ENCODE measurements at places on chromosomes 3 and 15.

- DNase-seq: no peak
Measured at GRCh38 chr3:42999632-43000031, 20.5 kb downstream of the GASK1A start.

DNA sequence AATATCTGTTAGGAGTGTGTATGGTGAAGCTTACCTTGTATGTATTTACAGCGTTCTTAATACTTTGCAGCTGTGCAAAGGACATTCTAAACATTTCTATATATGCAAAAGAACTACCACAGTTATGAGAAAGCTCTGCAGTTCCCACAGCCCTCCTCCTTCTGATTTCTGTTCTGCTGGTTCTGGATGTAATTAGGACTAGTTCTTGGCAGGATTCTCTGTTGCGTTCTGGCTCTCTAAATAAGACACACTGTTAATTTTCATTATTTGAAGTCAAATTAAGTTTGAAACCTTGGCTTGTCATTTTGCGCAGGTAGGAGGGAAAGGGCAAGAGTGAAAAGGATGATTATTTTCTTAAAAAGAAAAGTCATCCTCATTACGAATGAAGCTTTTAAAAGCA, 76.4 kb downstream of the FNDC3B start:
- DNase-seq: no peak

DNA sequence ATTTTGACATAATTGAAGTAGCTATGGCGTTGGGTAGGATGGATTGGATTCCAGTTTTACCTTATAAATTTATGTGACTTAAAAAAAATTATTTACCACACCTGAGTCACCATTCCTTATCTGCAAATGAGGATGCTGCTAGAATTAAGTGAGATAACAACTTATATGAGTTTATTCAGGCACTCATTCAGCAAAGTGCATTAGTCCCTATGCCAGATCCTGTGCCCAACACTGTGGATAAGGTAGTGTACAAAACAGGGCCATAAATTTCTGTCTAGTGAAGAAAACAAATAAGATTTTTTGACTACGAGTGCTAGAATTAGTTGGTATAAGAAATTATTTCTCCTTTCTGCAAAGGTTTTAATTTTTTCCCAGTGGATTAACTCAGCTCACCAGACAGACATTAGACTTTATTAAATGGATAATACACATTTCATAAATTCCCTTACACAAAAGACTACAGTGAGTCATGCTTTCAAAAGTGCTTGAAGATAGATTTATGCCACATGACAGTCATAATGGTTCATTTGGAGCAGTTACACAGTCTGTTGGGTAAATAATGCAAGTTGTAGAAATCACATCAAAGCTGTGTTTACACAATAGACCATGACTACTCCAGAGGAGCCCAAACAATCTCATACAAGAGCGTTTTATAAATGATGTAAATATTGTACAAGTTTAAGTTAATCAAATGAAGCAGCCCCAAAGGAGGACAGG, 129.9 kb upstream of the TGFBR2 start:
- DNase-seq: no peak

- DNase-seq: no peak
Measured at GRCh38 chr3:105304487-105304886, 62.2 kb upstream of the ALCAM start.

GRCh38 chr3:123256256-123256655, 54.5 kb downstream of the SEC22A start:
- no peak for DNase-seq

GRCh38 chr3:117746066-117746465, 1036.5 kb downstream of the TUSC7 start:
- no peak for DNase-seq

GRCh38 chr3:150583028-150583427, 20.1 kb upstream of the SELENOT start:
- no peak for DNase-seq

- DNase-seq: no peak
Measured at GRCh38 chr15:68234060-68234459, 4.5 kb upstream of the CLN6 start.

- no peak for DNase-seq
Measured at GRCh38 chr3:108527109-108527508, 16.7 kb upstream of the MYH15 start.

- DNase-seq: peak; percentile 79
Measured at GRCh38 chr15:74799856-74800558, 12.6 kb upstream of the LMAN1L start.

DNA sequence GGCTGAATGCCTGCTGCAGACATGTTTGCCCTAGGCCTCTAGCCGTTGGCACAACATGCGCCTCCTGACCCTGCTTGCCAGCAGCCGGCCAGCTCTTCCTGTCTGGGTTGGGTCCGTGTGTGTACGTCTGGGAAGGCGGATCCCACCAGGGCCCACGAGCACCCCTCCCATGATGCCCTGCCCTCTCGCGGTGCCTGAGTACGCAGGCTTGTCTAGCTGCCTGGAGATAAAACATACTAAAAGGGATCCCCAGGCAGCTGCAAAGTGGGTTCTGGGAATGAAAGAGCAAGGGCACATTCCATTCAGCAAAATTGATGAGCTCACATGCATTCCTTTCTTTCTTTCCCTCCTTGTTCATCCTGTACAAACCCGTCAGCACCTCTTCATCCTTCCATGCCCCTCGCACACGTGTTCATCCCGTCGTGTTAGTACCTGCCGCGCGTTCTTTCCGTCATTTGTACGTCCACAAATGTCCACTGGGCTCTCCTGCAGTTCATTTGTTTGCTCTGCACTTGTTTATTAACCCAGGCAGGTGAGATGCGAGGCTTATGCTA, 74.3 kb downstream of the FBLN2 start:
- no peak for DNase-seq

DNA sequence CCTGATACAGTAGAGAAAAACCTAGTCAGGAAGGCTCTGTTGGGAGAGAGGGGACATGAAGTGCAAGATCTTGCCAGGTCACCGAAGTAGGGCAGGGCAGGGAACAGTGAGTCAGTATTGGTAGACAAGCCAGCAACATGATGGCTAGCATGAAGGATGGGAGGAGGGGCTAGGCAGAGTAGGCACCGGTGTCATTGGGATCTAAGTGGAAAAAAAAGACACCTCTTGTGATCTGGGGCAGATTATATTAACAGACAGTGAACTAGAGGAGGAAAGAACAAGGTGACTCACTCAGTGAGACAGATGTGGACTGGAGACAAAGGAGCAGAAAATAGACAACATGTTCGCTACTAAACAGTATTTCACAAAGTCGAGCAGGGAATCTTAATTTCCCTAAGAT, 149.2 kb upstream of the SLC24A5 start:
- no peak for DNase-seq

DNA sequence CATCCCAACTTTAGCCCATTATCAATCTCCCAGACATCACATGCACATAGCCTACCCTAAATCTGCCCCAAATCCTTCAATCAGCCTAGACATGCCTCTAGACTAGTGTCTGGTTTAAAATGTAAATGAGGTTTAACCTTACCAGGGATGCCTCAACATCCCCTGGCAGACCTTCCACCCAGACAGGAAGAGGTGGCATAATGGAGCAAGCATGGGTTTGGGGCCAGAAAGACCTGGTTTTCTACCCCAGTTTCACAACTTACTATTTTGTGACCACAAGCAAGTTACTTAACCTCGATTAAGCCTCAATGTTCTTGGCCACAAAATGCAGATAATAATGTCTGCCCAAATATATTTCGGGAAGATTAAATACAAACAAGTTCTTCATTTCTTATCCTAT, 28.3 kb upstream of the THBS1 start:
- no peak for DNase-seq

DNA sequence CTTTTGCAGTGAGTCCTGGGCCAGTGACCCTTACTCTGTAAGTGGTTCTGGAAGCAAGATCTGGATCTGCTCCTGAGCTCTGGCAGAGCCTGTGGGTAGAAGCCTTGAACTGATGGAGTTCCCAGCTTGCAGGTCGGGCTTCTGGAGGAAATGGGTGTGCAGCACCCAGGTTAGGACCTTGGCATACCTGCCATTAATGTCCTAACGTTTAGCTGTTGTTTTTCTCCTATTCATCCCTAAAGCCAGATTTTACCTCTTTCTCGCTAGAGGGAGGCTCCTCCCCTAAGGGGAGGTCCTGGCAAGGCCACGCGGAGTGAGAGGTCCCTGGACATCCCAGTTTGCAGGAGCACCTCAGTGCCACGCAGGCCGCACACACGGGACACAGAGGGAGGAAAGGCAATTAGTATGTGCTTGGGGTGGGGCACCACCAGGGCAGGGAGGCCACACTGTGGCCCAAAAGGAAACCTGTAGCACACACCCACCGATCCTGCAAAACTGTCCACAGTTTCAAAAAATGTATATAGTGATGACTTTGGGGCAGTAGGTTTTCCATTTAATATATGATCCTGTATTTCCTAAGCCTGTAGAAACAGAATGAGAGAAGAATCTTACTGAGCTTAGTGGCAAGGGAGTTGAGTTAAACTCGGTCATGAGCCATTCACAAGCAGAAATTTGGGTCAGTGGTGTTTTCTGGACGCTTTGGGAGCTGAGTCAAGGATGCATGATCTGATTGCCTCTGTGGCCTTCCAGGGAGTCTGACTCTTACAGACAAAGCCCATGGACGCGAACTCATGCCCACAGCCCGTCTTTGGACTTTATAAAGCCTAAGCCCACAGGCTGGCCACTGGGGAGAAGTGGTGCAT, 148.7 kb downstream of the LRRK1 start:
- no peak for DNase-seq

DNA sequence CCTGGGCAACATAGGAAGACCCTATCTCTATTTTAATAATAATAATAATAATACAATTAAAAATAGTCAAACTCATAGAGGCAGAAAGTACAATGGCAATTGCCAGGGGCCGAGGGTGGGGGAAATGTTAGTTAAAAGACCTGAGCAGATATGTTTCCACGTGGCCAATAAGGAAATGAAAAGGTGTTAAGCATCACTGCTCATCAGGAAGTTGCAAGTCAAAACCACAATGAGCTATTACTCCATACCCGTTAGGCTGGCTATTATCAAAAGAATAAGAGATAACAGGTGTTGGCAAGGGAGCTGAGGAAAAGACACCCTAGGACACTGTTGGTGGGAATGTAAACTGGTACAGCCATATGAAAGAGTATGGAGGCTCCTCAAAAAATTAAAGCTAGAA, 60.4 kb upstream of the PRSS50 start:
- DNase-seq: no peak

DNA sequence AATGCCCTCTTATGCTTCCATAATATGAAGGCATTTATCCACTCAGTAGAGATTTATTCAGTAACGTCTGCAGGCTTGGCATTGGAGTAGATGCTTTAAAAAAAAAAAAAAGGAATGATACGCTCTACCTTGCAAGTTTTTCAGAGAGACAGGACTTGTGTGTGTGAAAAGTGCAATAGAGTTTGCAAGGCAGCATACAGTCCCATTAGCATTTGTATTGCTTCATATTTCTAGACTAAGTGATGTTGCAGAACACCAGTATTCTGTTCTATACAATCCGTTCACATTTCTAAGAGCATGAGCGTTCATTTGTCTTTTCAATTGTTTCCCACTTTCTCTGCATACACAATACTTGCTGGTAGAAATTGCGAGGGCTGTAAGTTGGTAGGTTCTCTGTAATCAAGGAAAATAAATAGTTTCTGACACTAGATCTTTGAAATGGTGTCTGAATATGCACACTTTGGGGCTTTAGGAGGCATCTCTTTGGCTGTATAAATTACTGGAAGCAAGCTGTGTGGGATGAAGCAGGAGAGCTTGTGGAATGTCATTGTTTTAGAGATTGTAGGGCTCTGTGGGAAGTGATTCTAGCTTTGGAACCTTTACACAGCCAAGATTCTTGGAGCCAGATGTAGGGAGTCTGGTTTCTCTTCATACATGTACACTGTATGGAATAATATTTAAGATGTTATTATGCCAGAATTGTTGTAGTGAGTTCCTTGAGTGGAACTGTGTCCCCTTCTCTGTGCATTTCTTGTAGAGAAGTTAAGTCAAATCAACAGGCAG, 262.7 kb downstream of the FEZF2 start:
- DNase-seq: no peak

DNA sequence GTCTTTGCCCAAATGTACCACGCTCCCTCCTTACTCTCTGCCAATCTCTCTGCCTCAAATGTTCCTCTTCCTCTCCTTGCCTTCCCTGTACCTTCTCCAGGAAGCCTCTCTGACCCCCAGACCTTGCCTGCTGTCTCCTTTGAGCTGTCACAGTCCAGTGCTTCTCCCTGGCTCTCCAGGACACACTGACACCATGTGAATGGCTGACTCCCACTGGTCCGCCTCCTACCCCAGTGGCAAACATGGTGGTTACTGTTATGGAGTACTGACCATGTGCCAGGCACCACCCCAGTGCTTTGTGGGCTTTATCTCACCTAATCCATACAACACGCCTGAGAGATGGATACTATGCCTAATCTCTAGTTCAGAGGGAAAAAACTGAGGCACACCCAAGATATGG, 141.9 kb downstream of the TPRA1 start:
- DNase-seq: no peak

GRCh38 chr3:107345822-107346405, 31.3 kb upstream of the CCDC54 start:
- DNase-seq: no peak

DNA sequence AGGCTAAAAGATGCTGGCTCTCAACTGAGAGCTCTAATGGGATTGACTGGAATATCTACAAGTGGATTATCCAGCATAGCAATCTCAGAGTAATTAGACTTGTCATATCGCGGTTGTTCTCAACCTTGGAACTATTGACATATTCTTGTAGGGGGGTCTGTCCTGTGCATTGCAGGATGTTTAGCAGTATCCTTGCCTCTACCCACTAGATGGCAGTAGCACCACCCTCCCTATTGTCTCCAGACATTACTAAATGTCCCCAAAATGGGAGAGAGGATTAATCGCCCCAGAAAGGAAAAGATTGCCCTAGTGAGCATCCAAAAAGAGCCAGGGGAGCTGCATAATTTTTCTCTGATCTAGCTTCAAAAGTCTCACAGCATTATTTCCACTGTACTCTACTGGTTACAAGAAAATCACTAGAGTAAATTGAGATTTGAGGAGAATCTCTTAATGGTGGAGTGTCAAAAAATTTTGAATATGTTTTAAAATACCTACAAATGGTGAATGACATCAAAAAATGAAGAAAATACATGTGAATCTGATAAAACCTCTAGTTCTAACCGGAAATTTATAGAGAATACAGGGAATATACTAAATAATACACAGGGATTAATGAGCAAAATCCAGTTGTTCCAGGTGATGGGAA, 388.2 kb upstream of the AGTR1 start:
- DNase-seq: peak; percentile 50

GRCh38 chr15:34927726-34928125, 41.8 kb downstream of the AQR start:
- DNase-seq: no peak

DNA sequence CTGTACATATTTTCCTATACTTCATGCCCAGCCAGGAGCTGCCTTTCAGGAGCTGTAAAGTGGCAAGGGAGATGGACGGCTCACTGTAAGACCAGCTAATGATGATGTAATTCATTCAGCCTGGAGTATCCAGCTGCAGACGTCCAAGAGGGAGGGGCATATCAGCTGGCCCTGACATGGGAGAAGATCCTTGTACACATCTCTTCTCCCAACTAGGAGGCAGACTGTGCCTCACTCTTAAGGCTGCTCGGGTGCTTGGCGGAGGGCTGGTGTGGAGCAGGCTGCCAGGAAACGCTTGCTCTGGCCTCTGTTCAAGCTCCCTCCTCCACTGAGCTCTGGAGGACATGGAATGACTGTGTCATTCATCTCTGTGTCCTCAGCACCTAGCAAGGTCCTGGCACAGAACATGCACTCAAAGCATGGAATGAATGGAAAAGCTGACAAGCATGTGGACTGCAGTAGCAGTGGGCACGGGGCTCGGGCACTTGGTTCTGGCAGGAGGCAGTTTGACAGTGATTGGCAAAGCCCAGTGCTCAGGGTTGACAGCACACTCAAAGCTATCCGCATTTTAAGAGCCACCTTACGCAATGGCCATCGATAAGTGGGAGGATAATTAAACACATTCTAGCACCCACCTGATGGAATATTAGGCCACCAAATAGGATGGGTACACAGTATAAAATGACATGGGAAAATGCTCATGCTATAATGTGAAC, 72.4 kb downstream of the TBC1D2B start:
- DNase-seq: peak; percentile 97
